ENCODE measurements at places on chromosomes 5 and 9.

GRCh38 chr5:132100672-132101261, 27.2 kb downstream of the CSF2 start:
- peak; percentile 66 for DNase-seq

DNA sequence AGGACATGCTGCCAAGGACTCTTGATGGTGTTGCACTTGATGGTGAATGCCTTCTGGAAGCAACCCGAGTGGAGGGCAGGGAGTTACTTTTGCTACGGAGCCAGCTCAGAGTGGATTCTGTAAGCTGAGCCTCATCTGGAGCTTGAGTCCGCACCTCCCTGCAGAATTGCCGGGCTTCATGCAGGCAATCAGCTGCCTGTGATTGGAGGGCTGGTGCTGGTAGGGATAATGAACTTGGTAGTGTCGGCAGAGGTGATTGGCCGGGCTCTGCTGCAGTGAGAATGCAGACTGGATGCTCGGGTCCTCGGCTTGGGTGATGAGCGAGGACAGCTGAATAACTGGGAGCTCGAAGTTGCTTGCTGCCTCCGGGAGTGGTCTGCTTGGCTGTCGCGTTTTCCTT, 23.1 kb downstream of the SLC25A25 start:
- no peak for DNase-seq

GRCh38 chr9:89468281-89468960, 29.5 kb downstream of the SEMA4D start:
- no peak for DNase-seq

GRCh38 chr5:18772475-18772874, 1138.2 kb downstream of the TAF11L14 start:
- no peak for DNase-seq

DNA sequence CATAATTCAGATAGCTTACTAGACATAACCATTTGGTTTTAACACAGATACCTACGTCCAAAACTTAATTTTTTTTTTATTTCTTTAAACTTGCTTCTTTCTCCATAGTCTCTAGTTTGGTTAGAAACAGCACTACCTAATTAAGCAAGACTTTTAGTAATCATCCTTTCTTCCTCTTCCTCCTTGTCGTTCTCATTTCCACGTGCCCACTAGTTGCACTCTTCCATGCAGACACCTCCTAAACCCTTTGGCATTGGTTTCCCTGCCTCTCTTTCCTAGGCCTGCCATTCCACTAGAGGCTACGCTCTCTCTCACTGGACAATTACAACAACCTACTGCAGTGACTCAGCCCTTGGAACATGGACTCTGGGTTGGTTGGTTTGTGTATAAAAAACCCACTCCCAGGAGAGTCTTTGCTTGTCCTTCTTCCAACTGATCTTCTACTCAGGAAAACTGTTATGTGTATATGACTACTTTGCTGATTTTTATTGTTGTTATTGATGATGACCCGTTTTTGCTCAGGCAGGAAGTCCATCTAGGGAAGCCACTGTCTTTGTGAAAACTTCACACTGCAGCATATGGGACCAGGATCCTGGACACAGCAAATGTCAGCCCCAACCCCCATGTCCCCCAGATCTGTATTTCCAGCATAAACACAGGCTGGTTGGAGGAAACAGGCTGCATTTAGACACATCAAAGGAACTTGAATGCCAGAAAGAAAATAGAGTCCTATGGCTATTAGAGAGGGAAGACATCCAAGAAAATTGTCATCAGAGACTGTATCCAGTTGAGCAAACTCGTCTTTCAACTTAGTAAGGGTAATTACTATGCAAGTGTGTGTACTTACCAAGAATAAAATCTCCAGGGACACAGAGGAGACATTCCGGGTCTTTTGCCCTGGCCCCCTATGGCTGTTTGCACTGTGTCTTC, 503.2 kb downstream of the GADD45G start:
- DNase-seq, result no peak

- DNase-seq, result no peak
These were observed 6.9 kb upstream of the TRIO start for GRCh38 chr5:14136228-14136627.

DNA sequence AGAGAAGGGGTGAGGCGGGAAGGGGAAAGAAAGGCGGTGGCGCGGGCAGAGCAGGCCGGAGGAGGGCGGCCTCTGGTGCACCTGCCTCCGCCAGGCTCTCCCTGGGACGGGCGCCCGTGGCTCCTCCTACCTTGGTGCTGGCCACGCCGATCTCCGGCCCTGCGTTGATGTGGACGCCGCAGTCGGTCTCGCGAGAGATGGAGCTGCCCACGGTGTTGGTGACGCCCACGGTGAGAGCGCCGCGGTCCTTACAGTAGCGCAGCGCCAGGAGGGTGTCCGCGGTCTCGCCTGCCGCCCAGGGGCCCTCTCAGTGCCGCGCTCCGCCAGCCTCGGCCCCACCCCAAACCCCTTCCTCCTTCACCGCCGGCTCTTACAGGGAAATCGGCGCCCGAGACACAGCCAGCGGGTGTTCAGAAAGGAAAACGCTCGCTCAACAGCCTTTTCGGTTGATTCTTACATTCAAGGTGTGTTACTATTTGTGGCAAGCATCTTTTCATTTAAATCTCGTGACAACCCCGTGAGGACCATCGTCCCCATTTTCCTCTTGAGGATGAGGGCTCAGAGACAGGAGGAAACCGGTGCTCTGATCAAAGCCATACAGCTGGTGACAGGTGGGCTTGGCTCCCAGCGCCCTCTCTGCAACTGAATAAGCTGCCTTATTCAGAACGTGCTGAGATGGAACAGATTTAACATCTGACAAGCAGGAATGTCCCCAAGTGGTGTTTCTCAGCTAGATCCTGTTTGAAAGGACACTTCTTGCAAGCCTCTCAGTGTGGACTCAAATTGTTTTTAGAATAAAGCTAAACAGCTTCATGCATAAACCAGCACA, 22.0 kb upstream of the MAPK9 start:
- peak; percentile 63 for DNase-seq

GRCh38 chr9:4927043-4927471, 58.0 kb upstream of the JAK2 start:
- DNase-seq, result no peak

DNA sequence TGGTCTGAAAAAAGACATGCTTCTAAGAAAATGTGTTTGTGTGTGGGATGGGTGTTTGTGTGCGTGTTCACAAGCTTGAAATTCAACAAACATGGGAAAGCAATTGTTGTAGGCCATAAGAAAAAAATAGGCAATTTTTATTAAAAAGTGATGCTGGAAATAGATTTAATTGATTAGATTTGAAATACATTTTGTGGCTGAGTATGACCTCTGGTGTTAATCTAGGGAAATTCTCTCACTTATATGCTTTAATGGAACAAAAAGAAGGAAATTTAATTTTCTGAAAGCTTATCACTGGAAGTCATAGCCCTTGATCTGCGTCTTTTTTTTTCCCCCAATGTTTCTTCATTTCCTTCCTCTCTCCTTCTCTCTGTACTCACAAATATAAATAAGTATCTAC, 3.5 kb upstream of the KCNN2 start:
- no peak for DNase-seq

GRCh38 chr9:122186301-122186700, 26.6 kb downstream of the MORN5 start:
- no peak for DNase-seq

DNA sequence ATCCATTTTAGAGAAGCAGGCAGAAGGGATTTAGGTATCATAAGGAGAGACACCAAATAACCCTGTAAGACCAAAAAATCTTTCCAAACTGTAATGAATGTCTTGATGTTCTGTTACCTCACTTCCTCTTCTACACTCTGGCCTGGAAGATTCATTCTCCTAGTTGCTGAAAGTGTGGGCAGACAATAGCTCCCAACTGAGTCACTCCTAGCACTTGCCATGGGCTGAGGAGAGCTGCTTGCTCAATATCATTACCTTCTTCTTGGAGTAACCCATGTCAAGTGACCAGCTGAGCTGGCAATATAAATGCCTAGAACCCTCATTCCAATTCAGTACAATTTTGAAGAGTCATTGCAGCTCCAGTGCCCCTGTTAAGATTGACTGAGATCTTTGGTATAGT, 1985.5 kb upstream of the CDH6 start:
- no peak for DNase-seq

- DNase-seq, result no peak
These were observed 1049.4 kb upstream of the NUDT12 start for GRCh38 chr5:104612005-104612404.

DNA sequence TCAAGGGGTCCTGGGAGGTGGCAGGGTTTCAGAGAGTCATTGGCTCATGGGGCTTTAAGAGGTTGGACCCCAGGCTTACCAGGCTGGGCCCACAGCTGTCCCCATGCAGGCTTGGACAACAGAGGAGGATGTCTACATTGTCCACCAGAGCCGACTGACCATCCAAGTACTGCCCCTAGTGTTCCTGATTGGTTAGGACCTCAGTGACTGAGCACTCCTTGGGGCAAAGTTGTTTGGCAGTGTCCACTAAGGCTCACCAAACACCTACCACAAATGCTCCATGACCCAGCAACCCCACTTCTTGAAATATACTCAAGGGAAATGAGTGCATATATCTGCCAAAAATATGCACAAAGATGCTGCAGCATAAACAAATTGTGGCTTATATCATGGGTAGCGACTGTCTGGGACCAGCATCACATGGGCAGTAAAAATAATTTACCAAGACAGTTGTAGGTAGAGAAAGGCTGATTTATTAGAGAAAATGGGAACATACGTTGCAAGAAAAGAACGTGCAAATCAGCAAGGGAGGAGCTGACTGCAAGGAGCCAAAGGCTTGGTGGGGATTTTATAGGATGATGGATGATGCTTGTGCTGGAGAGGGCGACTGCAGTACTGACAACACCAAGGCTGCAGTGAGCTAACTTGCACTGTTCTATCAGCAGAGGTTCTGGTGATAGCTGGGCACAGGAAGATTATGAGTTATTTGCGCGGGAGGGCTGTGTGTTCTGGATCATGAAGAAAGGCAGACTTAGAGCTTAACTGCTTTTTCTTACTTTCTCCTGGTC, 265.2 kb downstream of the GADD45G start:
- DNase-seq, result no peak

GRCh38 chr5:574906-575305, 37.2 kb upstream of the CEP72 start:
- DNase-seq, result no peak

DNA sequence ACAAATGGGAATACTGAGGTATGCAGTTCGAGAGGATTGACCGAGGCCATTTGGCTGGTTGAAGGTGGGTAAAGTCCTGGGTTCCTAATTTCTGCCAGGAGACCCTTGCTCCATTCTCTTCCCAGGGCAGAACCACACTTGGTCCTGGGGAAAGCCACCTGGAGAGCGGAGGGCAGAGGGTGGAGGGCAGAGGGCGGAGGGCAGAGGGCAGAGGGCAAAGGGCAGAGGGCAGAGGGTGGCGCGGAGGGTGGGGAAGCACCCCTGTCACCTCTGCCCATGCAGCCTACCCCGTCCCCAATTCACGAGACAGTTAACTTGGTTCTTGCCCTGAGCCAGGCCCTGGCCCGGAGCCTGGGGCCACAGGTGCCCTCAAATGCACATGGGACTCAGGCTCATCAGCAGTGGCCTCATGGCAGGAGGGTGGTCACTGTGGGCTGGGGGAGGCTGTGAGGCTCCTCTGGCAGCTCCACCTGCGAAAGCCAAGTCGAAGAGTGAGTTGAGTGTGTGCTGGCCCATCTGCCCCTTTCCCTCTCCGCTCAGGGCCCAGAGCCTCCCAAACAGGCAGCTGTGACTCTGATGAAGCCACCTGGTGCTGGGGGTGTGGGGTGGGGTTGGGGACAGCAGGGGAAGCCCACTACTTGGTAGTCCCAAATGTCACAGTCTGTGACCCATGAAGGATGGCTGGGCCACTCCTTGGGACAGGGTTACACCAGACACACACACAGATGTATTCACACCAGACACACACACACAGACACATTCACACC, 28.0 kb upstream of the FCN1 start:
- no peak for DNase-seq

GRCh38 chr9:138007918-138008841, 130.6 kb downstream of the CACNA1B start:
- DNase-seq, result no peak

- DNase-seq, result no peak
These were observed 14.3 kb downstream of the CCDC112 start for GRCh38 chr5:115282131-115282530.

DNA sequence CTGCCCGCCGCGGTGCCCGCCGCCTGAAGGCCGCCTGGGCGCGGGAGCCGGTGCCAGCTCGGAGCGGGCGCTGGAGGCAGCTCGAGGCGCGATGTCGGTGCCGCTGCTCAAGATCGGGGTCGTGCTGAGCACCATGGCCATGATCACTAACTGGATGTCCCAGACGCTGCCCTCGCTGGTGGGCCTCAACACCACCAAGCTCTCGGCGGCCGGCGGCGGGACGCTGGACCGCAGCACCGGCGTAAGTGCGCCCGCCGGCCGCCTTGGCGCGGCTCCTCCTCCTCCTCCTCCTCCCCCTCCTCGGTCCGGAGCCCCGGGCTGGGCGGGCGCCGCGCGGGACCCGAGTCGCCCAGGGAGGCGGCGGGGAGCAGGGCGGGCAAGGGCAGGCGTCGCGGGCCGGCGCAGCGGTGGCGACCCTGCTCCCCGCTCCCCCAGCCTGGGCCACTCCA, 455 bp downstream of the OLFM1 start:
- DNase-seq, result no peak

GRCh38 chr5:156121234-156121633, 205.7 kb upstream of the SGCD start:
- DNase-seq, result no peak

- DNase-seq, result no peak
These were observed 7.4 kb downstream of the LHX2 start for GRCh38 chr9:124018730-124019697.

DNA sequence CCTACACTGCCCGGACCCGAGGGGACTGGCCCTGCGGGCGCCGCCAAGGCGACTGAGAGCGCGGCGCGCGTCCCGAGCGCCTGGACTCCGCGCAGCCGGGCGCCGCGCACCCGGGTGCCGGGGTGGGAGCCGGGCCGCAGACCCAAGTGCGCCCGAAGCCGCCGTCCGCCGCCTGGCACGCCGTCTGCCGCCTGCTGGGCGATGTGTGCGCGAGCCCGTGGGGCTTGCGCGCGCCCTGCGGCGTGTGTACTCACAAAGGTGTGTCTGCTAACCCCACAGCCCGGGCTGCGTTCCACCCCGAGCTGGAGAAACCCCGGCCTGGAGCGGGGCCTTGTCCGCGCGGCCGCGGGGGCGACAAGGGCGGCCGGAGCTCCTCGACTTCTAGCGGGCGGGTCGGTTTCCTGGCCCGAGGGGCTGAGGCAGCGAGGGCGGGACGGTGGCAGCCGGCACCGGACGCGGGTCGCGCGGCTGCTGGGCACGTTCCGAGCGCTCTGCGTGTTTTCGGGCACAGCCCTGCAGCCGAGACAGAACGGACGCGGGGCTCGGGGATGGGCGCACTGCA, 1.1 kb upstream of the ZSWIM6 start:
- DNase-seq, result peak; percentile 70

GRCh38 chr9:111728143-111728542, 66.6 kb downstream of the SHOC1 start:
- DNase-seq, result no peak
